ENCODE measurements at places on chromosomes 1 and 21. TPM values are rescaled to one million over a fixed set of nuclear protein-coding genes. Genes with fewer than 3 reads are reported as not detected.

DNA sequence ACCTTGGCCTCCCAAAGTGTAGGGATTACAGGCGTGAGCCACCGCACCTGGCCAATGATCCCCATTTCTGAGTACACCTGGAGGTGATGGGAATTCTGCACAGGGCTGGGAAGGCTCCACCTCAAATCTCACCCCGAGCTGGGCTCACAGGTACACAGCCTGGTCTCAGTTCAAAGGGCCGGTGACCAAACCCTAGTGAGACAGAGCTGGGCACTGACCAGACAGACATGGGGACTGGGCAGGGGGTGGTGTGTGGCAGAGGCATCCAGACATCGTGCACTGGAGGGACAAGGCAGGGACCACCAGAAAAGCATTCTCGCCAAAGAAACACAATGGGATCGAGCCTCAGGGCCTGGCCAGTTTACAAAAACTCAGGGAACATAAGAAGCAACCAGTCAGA lies 17.2 kb downstream of the LSS start:
- DNase-seq = no peak

DNA sequence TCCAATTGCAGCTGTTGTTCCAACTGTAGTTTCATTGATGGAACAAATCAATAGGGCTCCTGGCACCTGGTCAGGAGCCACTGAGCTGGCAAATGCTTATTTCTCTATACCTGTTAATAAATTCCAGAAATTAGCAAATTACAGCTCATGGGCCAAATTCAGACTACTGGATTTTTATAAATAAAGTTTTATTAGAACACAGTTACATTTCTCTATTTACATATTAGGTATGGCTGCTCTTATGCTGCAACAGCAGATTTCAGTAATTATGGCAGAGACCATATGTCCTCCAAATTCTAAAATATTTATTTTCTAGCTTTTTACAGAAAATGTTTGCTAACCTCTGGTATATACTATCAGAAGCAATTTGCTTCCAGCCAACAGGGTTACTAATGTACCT lies 47.8 kb downstream of the DUSP10 start:
- no peak for DNase-seq

GRCh38 chr1:16888860-16889816 lies 6.6 kb upstream of the RNU1-2 start:
- DNase-seq = peak; percentile 83

Gene NPPB
- total RNA-seq = 78.9 TPM

Gene TAL1
- total RNA-seq = 0.60 TPM

Gene CR1L
- 0.69 TPM for total RNA-seq

Gene BNIPL
- 0.60 TPM for total RNA-seq

Gene IRF2BP2
- total RNA-seq = 50.6 TPM

Measured in Daoy (cell line).